Daoy (cell line): ENCODE measurements at places on chromosomes 2 and 18. TPM values are rescaled to one million over a fixed set of nuclear protein-coding genes. Genes with fewer than 3 reads are reported as not detected.

NFATC1 gene
- total RNA-seq = 1.5 and 2.1 TPM in 2 replicates

TGFA gene
- 5.8 and 6.6 TPM in 2 replicates for total RNA-seq

AGXT gene
- total RNA-seq = not detected in 2 replicates

RSAD2 gene
- total RNA-seq = 3.0 and 5.8 TPM in 2 replicates

IL36B gene
- total RNA-seq = not detected in 2 replicates

FAM124B gene
- 0.11 and 0.65 TPM in 2 replicates for total RNA-seq

GRCh38 chr2:178478130-178478438 lies 316 bp downstream of the FKBP7 start:
- no peak for DNase-seq

- peak; percentile 52 for DNase-seq
Measured at GRCh38 chr2:130963849-130964793, 127.4 kb downstream of the ARHGEF4 start.

GRCh38 chr2:205605638-205606304 lies 76.5 kb upstream of the NRP2 start:
- DNase-seq = no peak

GRCh38 chr2:70094171-70094977 lies 7.1 kb downstream of the PCBP1 start:
- no peak for DNase-seq

DNA sequence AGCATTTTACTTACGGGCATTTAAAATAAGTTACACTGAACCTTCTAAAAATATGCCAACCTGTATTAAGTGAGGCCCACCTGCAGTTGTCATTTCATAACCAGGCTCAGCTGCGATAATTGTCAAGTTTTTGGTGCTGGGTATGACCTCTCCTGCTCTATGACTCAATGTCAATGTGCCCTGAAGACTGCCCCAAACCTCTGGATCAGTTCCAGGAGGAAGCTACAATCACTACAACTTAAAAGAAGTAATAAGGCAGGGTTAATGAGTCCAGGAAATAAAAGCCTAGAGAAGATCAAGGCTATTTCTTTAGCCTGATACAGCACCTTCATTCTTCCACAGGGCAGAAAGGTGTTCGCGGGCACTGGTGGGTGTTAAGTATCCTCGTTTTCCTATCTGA lies 22.9 kb downstream of the POLR1A start:
- DNase-seq = no peak

DNA sequence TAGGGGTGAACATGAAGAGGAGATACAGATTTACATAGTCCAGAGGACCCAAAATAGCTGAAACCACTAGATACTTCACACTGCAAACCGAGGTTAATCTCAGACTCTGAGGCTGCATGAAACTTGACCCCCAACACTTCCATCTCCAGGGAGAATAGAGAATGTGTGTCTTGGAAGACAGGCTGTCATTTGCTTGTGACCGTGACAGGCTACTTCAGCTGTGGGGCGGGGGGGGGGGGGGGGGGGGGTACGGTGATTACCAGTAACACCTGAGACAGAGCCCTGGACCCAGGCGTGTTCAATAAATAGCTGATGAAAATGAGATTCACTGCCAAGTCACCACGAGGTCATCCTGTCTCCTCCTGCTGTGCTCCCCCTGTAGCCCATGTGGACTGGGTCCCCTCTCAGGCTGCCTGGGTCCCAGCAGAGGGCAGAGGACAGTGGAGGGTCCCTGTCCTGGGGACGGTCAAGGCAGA lies 5.7 kb upstream of the KLHL29 start:
- no peak for DNase-seq

DNA sequence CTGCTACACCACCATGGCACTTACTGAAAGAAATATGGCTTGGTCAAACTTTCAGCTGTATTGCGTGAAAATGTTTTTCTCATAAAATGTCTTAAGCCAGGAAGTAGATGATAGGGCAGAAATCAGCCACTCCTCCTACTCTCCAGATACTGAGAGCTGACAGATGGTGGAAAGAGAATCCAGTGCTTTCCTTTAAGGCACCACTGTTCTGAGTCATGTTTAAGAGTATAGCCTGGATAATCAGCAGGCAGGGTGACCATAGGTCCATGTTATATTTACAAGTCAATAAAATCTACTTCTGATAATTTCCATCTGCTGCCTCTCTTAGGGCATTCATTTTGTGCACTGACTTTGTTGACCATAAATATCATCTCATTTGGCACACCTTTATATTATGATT lies 21.9 kb downstream of the ARPC2 start:
- no peak for DNase-seq

- no peak for DNase-seq
Measured at GRCh38 chr2:219897456-219897855, 270.0 kb downstream of the SLC4A3 start.

- DNase-seq = no peak
Measured at GRCh38 chr18:36931106-36931505, 102.2 kb downstream of the KIAA1328 start.

- DNase-seq = peak; percentile 87
Measured at GRCh38 chr18:23311351-23312121, 141.6 kb upstream of the RIOK3 start.

- no peak for DNase-seq
Measured at GRCh38 chr18:3140986-3141639, 78.7 kb downstream of the MYOM1 start.

GRCh38 chr2:211144078-211144477 lies 587.7 kb downstream of the CPS1 start:
- no peak for DNase-seq

GRCh38 chr2:132489150-132489549 lies 72.5 kb downstream of the GPR39 start:
- DNase-seq = peak; percentile 8

DNA sequence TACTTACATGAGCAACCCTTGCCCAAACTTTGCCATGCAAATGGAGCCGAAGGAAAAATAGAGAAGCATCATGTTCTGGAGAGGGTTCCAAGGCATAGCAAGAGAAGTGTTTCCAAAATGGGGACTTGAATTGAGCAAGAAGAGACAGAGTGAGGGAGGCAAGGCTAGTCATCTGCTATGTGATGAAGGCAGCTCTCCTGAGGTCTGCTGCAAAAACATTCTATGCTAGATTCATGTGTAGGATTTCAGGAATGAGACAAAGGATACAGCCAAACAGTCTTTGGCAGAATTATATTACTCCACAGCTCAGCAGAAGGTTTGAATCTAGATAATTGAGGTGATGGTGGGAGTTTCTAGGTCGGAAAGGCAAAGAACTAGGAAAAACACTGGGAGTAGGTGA lies 24.1 kb upstream of the MRPL19 start:
- DNase-seq = no peak

DNA sequence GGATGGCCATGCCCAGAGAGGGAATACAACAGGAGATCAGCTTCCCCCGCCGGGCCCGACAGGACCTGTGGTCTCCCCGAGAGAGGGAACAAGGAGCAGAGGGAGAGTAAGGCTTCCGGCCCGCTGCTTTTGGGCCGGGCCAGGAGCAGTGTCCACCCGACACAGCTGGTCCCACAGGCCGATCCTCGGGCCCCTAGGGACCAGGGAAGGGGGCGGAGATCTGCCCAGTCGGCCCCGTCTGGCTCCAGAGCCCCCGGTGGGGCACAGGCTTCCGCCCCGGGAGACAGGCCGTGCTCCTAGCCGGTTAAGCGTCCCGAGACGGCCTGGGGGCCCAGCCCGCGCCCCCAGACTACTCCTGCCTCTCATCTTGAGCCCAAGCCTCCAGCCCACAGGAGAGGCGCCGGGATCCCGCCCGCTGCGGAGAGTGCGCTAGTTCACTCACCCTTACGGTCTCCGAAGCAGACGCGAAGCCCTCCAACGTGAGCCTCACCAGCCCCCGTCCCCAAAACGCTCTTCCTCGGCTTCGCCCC lies at the start of gene MCFD2:
TSS of gene MCFD2 (minus strand) at position 526 of the 530 bp plus-strand sequence. CDS start 6,635 bp downstream, outside the sequence.
- no peak for DNase-seq

DNA sequence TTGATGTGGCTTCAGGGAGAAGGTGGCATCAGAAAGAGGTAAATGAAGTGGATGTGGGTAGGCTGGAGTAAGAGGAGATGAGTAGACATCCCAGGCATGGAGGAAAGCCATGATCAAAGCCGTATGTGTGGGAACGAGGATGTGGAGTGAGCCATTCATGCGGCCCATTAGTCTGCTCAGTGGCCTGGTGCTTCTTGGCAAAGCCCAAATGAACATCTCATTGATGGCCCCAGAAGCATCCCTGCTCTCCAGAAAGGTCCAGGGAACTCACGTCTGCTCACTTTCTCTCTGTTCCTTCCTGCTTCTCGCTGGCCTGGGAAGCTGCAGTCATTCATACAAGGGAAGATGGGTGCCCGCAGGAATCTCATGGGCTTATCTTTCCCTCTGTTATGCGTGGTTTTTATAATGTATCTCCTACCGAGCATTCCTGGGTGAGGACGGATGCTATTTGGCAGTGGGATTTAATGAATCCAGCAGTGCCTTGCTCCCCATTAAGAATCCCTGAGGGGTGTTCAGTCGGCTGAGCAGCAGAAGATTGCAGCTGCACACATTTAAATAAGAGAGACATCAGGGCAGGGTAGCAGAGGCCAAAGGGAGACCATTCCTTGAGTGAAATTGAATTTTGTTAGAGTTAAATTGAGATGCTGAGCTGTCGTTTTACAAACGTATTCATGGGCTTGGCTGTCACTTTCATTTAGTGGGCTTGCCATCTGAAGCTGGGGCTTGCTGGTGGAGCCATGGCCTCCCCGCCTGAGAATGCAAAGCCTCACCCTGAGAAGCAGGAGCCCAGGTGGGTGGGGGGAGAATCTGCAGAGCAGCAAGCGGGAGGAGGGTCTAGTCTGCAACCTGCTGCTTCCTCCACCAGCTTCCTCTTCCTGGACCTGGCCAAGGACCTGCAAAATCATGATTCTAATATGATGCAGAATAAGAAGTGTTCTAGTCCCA lies 64.5 kb downstream of the LYPD1 start:
- no peak for DNase-seq

GRCh38 chr2:180523621-180524340 lies 456.6 kb upstream of the UBE2E3 start:
- peak; percentile 78 for DNase-seq

DNA sequence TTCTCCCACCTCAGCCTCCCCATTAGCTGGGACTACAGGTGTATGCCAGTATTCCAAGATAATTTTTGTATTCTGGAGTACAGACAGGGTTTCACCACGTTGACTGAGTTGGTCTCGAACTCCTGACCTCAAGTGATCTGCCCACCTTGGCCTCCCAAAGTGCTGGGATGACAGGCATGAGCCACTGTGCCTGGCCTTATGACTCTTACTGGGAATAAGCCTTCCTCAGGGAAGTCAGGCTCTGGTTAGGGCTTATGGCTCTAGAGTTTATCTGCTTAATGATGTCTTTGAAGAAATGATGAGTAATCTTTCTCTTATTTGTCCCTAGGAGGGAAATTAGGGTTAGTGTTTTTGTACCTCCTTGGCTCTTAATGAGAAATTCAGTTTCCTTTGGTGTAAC lies 187.7 kb downstream of the FAM210A start:
- no peak for DNase-seq
